AML-193 (cell line): ENCODE measurements at places on chromosomes 11 and 22.

- DNase-seq, result peak; percentile 4
These were observed 38.7 kb upstream of the E2F8 start for GRCh38 chr11:19279451-19279850.

DNA sequence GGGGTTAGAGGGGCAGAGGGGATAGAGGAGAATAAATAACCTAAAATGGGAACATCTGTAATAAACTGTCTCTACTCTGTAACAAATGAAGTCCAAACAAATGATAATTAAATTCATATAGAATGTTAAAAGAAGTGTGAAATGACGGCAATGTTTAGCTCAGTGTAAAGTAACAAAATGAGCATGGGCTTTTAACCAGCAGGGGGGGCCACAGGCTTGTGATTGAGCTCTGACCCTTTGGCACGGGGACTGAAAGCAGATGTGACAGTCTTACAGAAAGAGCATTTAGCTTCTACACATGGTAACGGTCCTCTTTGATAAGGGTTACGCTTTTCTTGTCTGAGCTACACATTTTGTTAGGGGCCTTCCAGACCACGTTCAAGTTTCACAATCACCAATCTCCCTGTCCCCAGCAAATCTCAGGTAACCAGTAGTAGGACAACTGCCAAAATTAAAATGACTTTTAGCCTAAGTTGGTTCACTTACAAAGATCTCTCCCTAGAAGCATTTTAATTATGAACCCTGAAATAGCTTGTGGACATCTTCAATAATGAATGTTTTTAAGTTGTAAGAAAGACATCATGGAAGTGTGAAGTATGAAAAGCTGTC, 262.5 kb downstream of the DCDC1 start:
- DNase-seq, result peak; percentile 52

DNA sequence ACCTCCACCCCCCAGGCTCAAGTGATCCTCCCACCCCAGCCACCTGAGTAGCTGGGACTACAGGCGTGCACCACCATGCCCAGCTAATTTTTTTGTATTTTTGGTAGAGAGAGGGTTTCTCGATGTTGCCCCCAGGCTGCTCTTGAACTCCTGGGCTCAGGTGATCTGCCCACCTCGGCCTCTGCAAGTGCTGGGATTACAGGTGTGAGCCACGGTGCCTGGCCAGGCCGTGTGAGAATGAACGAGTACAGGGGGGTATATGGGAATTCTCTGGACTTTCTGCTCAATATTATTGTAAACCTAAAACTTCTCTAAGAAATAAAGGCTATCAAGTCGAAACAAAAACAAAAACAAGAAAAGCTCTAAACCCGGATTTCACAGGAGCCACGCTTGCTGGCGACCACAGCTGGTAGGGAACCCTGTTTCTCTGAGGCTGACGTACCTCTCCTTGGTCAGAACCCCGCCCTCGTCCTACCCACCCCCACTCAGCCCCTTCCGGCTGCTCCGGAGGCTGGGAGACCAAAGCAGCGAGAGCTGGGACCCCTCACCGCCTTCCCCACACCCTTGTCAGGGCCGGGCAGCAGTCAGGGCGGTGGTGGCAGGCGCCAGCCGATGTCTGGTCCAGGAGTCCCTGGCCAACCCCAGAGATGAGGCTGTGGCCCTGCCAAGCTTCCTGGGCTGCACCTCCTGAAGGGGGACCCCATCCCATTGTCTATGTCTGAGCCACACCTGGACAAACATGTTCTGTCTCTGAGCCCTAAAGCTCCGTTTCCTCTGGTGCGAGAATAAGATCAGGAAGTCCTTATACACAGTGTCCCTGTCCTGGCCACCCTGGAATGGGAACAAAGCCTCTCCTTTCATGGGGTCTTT, 52.1 kb downstream of the LINC01488 start:
- no peak for DNase-seq

- DNase-seq, result no peak
These were observed 13.8 kb downstream of the SEC14L3 start for GRCh38 chr22:30457981-30458380.

- DNase-seq, result no peak
These were observed 1005.0 kb downstream of the TBC1D22A start for GRCh38 chr22:47767403-47767802.

GRCh38 chr11:57205041-57205641, 23.4 kb downstream of the LRRC55 start:
- DNase-seq, result no peak

DNA sequence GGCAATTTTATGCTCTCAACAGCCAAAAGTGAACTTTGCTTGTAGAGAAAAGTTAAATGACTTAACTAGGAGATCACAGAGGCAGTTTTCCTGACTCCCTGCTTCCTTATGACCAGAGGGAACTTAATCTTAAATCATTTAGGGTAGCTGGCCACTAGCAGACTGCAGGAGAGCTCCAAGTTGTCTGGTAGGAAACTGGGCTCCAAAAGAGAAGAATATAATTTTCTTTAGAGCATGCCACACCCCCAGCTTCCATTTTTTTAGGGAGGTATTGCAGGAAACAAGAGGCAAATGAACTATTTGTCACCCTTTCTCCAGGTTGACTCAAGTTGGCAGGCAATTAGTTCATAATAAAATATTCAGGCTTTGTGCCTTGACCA, 2.6 kb downstream of the METTL15 start:
- peak; percentile 21 for DNase-seq

DNA sequence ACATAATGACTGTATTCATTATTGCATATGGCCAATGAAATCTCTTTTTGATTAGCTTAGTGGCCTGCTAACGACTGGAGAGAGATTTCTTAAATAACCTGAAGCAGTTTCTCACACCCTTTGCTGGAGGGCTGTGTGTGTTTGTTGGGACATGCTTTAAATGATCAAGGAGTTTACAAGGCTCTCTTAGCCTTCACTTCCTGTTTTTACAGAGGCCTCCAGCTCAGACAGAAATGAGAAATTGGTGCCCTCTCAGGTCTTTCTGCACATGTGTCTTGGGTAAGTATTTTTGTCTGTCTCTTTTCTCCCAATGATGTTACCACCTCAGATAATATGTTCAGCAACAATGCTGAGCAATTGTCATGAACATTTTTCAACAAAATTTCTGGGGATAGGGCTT, 884.4 kb upstream of the CNTN5 start:
- no peak for DNase-seq
